ENCODE measurements at places on chromosomes 5 and 9.
A peak's percentile ranks its signal among the peaks of the same experiment; 100 is the strongest.

DNA sequence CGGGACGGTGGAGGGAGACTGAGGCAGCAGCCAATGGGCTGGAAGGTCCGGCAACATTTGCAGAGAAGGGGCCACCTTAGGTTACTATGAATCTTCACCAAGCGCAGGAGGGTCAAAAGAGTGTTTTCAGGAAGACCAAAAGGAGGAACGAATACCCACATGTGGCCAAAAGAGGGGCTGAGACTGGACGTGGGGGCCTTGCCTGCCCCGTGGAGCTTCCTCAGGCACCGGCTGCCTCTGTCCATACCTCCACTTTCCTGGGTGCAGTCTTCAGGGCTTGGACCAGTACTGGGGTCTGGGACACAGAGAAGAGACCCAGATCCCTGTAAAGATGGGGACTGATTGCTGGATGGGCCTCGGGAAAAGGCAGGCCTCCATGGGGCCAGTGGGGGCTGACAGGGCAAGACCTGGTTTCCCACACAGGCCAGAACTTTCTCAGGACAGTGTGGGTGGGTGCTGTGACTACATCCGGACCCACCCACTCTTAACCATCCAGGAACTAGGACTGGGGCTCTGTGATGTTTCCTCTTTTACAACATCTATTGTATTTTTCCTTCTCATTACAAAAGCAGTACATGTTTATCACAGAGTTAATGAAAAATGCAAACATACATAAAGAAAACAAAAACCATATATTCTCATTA, 294.7 kb downstream of the ZSWIM6 start:
- no peaks in the 10 kb centered on the region for H3K27me3 ChIP-seq
- no peak for DNase-seq
- peak overlapping the region; percentile 95 for H3K27ac ChIP-seq
- H3K36me3 ChIP-seq = no peaks in the 10 kb centered on the region
- H3K4me1 ChIP-seq = peaks cover 43% of the 10 kb centered on the region
- peak overlapping the region; percentile 75 for H3K4me3 ChIP-seq

GRCh38 chr5:27437594-27438200, 399.3 kb upstream of the CDH9 start:
- no peaks in the 10 kb centered on the region for H3K27me3 ChIP-seq
- no peak for DNase-seq
- no peak overlapping the region for H3K4me3 ChIP-seq

GRCh38 chr9:108163321-108164005, 673.9 kb upstream of the KLF4 start:
- no peak for DNase-seq
- no peak overlapping the region for H3K27ac ChIP-seq
- H3K27me3 ChIP-seq = no peaks in the 10 kb centered on the region
- no peaks in the 10 kb centered on the region for H3K36me3 ChIP-seq
- no peaks in the 10 kb centered on the region for H3K4me1 ChIP-seq

- H3K27ac ChIP-seq = no peak overlapping the region
- peaks cover 19% of the 10 kb centered on the region for H3K36me3 ChIP-seq
- peaks cover 10% of the 10 kb centered on the region for H3K4me1 ChIP-seq
- DNase-seq = no peak
- H3K27me3 ChIP-seq = no peaks in the 10 kb centered on the region
- no peak overlapping the region for H3K4me3 ChIP-seq
These were observed 6.1 kb upstream of the ZNF510 start for GRCh38 chr9:96784021-96784420.

DNA sequence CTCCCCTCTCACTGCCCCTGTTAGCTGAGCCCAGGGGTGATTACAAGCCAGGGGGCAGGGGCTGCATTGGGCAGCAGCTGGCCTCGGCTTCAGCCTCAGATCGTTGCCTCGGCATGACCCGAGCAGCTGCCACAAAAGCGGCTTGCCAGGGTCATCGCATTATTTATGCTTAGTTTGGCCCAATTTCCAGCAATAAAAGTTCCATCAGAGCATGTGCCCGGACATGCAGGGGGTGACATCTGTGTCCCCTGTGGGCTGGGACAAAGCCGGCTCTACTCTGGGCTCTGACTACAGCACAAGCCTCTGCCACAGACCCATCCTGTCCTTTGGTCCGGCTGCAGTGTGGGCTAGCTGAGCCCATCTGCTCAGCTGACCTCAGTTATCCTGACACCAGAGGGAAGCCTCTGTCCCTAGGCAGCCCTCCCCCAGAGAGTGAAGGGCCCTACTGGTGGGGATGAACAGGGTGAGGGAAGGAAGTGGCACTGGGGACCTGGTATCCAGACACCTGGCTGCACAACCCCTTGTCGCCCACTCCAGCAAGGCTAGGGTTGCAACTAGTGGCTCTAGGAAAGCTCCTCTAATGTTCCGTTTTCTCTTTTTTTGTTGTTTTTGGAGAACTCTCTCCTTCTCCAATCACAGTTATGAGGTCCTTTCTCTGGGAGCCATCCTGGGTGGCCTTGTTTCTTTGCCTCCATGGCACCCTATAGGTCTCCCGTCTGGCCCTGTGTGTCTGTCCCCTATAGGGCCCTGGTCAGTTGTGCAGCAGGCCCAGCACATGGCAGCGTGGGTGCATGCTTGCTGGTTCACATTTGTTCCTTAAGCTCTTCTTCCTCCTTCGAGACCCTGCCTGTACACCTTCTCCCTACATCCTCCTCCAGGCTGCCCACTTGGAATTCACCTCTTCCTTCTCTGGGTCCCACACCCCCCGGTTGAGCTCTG, 13.3 kb upstream of the GADD45G start:
- no peak overlapping the region for H3K27ac ChIP-seq
- no peak overlapping the region for H3K4me3 ChIP-seq
- peaks cover 45% of the 10 kb centered on the region for H3K27me3 ChIP-seq
- H3K36me3 ChIP-seq = no peaks in the 10 kb centered on the region
- no peak for DNase-seq
- H3K4me1 ChIP-seq = peaks cover 3% of the 10 kb centered on the region

GRCh38 chr5:115549154-115549553, 4.6 kb upstream of the FEM1C start:
- no peak overlapping the region for H3K27ac ChIP-seq
- H3K4me1 ChIP-seq = peaks cover 5% of the 10 kb centered on the region
- no peaks in the 10 kb centered on the region for H3K27me3 ChIP-seq
- no peak overlapping the region for H3K4me3 ChIP-seq
- DNase-seq = no peak

- no peak overlapping the region for H3K4me3 ChIP-seq
- H3K27ac ChIP-seq = no peak overlapping the region
These were observed 5.1 kb downstream of the PKN3 start for GRCh38 chr9:128707446-128707845.

DNA sequence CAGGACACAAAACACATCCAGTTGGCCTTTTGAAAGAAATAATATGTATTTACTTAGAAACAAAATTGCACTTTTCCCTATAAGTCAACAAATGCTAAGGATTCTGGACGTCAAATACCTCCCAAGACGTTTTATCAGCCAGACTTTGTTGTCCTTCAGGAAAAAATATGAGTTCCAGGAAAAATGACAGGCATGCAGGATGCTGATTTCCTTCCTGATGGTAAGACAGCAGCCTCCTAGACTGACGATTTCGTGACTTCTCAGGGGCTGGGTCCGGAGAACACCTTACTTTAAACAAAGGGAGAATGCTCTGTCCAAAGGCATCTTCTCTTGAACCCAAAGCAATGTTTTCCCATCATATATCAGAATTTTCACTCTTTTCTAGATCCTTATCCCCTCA, 69.1 kb downstream of the IL6ST start:
- H3K27ac ChIP-seq = no peak overlapping the region
- DNase-seq = no peak
- no peak overlapping the region for H3K4me3 ChIP-seq
- no peaks in the 10 kb centered on the region for H3K27me3 ChIP-seq
- no peaks in the 10 kb centered on the region for H3K36me3 ChIP-seq

DNA sequence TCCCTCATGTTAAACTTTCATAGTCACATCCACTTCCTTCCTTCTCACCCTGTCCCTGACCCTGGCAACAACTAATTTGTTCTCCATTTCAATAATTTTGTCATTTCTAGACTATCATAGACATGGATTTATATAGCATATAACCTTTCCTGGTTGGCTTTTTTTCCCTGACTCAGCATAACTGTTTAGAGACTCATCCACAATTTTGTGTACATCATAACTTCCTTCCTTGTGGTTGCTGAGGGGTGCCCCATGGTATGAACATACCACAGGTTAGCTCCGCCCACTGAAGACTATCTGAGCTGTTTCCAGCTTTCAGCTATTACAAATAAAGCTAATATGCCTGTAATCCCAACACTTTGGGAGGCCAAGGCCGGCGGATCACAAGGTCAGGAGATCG, 137.3 kb downstream of the PHF2 start:
- no peak for DNase-seq
- H3K36me3 ChIP-seq = no peaks in the 10 kb centered on the region
- no peak overlapping the region for H3K27ac ChIP-seq
- peaks cover 34% of the 10 kb centered on the region for H3K27me3 ChIP-seq
